NCI-H1436 treated with DMSO at 0.1 percent for 48 hours (cell line): ENCODE measurements at places on chromosomes 13 and 19.
A peak's percentile ranks its signal among the peaks of the same experiment; 100 is the strongest.

DNA sequence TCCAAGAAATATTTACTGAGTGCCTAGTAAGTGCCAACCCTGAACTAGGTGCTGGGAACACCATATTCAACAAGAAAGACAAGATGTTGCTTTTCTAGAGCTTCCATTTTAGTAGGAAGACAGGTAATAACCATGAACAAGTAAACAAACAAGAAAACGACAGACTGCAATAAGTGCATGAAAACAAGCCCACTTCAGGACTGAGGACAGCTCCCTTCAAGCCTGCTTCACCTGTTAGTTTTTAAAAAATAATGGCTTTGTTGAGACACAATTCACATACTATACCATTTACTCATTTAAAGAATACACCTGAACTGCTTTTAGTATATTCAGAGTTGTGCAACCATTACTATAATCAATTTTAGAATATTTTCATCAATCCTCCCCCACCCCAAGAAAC is 30.4 kb downstream of the CYP4F22 start:
- DNase-seq = no peak

GRCh38 chr13:111474136-111475002 is 153.9 kb downstream of the TEX29 start:
- peak; percentile 11 for DNase-seq

- DNase-seq = no peak
Measured at GRCh38 chr19:16143399-16144215, at the start of gene HSH2D. TSS of gene HSH2D (plus strand) at chr19:16143685. CDS start at chr19:16148751, 5,066 bp downstream.

DNA sequence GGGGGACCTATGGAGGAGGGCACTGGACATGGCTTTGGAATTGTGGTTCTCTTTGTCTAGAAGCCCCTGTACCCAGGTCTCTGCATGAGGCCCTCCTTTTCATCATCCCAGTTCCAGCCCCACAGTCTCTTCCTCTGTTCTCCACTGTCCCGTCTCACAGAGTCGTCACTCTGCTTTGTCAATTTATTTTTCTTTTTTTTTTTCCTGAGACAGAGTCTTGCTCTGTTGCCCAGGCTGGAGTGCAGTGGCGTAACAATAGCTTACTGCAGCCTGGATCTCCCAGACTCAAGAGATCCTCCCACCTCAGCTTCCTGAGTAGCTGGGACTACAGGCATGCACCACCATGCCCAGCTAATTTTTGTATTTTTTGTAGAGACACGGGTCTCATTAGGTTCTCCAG is 619 bp upstream of the EXOC3L2 start:
- no peak for DNase-seq

DNA sequence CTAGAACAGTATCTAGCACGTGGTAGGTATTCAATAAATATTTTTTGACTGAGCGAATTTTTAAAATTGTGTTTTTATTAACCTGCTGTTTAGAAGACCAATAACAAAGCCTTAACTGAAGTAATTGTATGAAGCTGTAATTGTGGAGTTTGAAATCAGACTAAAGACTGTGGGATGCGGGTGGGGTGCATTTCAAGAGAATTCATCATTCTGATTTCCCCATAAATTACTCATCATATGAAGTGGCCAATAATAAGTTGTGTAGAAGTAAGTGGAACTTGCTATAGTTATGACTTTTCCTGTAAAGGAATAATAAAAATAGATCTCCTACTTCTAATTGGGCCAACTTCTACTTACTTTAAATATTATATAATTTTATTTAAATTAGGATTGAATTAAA is 449.3 kb downstream of the PCDH9 start:
- no peak for DNase-seq

GRCh38 chr19:39038098-39038497 is 5.7 kb upstream of the FBXO27 start:
- DNase-seq = no peak

GRCh38 chr13:65472336-65472735 is 1757.8 kb downstream of the PCDH9 start:
- DNase-seq = no peak

GRCh38 chr19:54731191-54731590 is 6.9 kb downstream of the KIR3DL3 start:
- no peak for DNase-seq

DNA sequence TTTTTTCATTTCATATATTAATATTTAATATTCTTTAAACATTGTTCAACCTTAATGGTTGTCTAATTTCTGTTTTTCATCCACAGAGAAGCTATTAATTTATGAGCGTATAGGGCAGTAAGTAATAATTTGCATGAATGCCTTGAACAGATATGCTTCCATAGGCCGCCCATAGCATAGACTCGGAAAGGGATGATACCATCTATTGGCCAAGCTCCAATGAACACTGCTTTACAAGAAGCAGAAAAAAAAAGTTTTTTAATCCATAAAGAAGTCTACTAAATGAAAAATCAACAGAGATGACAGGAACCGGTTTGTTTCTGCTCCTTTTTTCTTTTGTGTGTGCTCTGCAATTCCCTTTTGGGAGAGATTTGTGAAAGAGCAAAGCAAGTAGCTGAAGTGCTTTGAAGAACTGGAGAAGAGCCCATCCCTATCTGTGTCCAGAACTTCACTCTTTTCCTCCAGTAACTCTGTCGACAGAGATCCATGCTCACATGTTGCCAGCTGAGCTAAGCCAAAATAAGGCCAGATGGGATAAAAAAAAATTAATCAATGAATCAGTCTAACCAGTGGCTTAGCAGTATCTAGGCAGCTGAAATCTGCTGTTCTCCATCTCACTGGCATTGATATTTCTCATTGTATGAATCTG is 215.9 kb upstream of the SOX21 start:
- no peak for DNase-seq

DNA sequence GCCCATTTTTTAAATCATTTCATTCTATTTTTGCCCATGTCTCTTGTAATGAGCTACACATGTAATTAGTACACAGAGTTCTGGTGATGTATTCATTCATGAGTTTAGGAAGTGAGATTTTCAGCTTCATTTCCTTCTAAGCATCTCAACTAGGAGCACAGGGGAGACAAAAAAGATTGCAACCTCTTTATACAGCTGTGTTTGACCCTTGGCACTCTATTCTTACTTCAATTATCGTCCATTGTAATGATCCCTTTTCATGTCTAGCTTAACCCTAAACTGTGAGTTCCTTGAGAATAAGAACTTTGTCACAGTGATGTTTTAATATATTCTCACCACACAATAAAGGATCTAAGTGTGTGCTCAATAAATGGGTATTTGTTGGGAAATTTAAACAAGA is 67.1 kb downstream of the GPC6 start:
- no peak for DNase-seq

GRCh38 chr13:98384739-98385138 is 192.2 kb downstream of the STK24 start:
- no peak for DNase-seq

- no peak for DNase-seq
Measured at GRCh38 chr19:4069331-4069959, 2.7 kb upstream of the ZBTB7A start.
